ENCODE measurements at places on chromosomes 16 and 17. TPM values are rescaled to one million over a fixed set of nuclear protein-coding genes. Genes with fewer than 3 reads are reported as not detected.

Gene ACTG1
- 1,105 TPM for total RNA-seq

Gene NECAB2
- total RNA-seq: 0.52 TPM

Gene ABCA10
- 1.8 TPM for total RNA-seq

Gene LCMT1
- total RNA-seq: 32.1 TPM

Gene EXOC3L1
- total RNA-seq: not detected

Gene NPIPA3
- not detected for total RNA-seq

Gene PYDC1
- not detected for total RNA-seq

Gene KRT27
- not detected for total RNA-seq

Gene CPHXL2
- total RNA-seq: not detected

Gene IL17C
- total RNA-seq: not detected

Gene MAP3K14
- 4.3 TPM for total RNA-seq

Gene WFDC1
- not detected for total RNA-seq

Gene ZNF594
- total RNA-seq: 6.3 TPM

Gene MYH2
- not detected for total RNA-seq

Gene GLG1
- 81.2 TPM for total RNA-seq

Gene EVPLL
- total RNA-seq: 0.35 TPM

Gene GGA3
- total RNA-seq: 12.7 TPM

Gene ST6GALNAC2
- total RNA-seq: not detected

Gene SCNN1G
- total RNA-seq: not detected

Gene SCPEP1
- 156 TPM for total RNA-seq

Gene SYNGR2
- total RNA-seq: 30.1 TPM

Gene MYO15A
- under 0.01 TPM for total RNA-seq

Gene ALDH3A1
- total RNA-seq: 51.1 TPM

Gene NOTUM
- total RNA-seq: 0.45 TPM

Gene RHBDL1
- total RNA-seq: 3.8 TPM

Gene PRKCB
- under 0.01 TPM for total RNA-seq

Gene ASIC2
- not detected for total RNA-seq

All from H4 (cell line).